Thymus (tissue), 14 donors: ENCODE measurements at places on chromosomes 13 and 19. TPM values are rescaled to one million over a fixed set of nuclear protein-coding genes. Genes with fewer than 3 reads are reported as not detected.
A peak's percentile ranks its signal among the peaks of the same experiment; 100 is the strongest.

RNF113B gene
- polyA plus RNA-seq, result not detected

ZNF177 gene
- polyA plus RNA-seq, result 13.8 TPM

SLC7A9 gene
- 0.98 TPM for polyA plus RNA-seq

GRCh38 chr19:44666852-44667556, 4.3 kb upstream of the CEACAM19 start:
- no peak overlapping the region for H3K27ac ChIP-seq
- peaks cover 16% of the 10 kb centered on the region for H3K4me1 ChIP-seq
- no peak overlapping the region for H3K4me3 ChIP-seq
- H3K27me3 ChIP-seq, result no peaks in the 10 kb centered on the region
- H3K36me3 ChIP-seq, result no peaks in the 10 kb centered on the region

GRCh38 chr13:79871594-79871993, 390.6 kb downstream of the NDFIP2 start:
- no peak for DNase-seq
- H3K27me3 ChIP-seq, result no peaks in the 10 kb centered on the region
- H3K4me3 ChIP-seq, result no peak overlapping the region
- no peaks in the 10 kb centered on the region for H3K36me3 ChIP-seq
- H3K4me1 ChIP-seq, result peaks cover 19% of the 10 kb centered on the region

DNA sequence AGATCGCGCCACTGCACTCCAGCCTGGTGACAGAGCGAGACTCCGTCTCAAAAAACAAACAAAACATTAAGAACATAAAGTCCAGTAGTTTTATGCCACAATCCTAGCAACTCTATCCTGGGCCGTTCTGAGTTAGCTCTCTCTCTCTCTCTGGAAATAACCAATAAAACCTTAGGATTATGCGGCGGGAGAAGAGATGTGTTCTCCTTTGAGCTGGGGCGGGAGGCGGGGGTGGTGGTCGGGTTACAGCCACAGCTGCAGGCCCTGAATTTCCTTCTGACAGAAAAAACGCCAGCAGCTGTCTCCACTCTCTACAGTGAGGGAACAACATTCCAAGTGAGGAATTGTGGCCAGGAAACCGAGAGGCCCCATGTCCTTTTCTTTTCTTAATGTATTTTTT, 9.1 kb upstream of the PNMA8A start:
- H3K4me1 ChIP-seq, result no peaks in the 10 kb centered on the region
- H3K36me3 ChIP-seq, result no peaks in the 10 kb centered on the region
- H3K4me3 ChIP-seq, result no peak overlapping the region
- H3K27ac ChIP-seq, result no peak overlapping the region
- no peak for DNase-seq

NECTIN2 gene
- 19.5 TPM for polyA plus RNA-seq

DNA sequence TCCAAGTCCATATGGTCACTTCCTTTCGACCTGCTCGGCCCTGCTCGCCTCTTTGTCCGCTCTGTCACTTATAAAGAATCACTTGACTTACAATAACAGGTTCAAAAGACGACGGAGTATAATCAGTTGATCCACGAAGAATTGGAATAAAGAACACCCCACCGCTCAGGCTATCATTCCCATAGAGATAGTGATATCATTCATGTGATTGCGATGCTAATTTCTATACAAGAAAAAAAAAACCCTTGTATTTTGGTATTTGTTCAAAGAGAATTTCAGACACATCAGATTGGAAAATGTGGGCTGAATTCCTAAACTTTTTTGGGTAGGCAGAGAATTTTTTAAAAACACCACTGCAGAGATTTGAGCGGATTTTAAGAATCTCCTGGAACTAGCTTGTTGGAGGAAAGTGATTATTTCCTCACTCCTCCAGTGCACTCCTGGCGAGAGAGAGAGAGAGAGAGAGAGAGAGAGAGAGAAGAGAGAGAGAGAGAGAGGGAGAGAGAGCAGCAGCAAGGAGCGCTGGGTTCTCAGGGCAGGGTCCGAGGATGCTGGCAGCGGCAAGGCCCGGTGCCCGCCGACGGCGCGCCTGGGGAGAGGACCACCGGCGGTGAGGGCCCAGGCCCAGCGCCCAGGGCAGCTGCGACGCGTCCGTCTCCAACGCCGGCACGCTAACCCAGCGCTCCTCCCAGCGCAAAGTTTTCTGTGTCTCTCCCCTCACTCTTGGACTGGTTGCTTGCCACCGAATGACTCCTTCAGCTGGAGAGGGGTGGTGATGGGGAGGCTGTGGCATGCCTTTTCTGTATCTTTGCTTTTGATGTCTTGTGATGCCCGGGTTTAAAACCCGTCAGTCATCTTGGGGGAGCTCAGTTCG, 149.0 kb upstream of the ZNF536 start:
- no peaks in the 10 kb centered on the region for H3K36me3 ChIP-seq
- no peak overlapping the region for H3K27ac ChIP-seq
- peaks cover 71% of the 10 kb centered on the region for H3K27me3 ChIP-seq
- no peak for DNase-seq
- no peaks in the 10 kb centered on the region for H3K4me1 ChIP-seq

BST2 gene
- 221 TPM for polyA plus RNA-seq

DNA sequence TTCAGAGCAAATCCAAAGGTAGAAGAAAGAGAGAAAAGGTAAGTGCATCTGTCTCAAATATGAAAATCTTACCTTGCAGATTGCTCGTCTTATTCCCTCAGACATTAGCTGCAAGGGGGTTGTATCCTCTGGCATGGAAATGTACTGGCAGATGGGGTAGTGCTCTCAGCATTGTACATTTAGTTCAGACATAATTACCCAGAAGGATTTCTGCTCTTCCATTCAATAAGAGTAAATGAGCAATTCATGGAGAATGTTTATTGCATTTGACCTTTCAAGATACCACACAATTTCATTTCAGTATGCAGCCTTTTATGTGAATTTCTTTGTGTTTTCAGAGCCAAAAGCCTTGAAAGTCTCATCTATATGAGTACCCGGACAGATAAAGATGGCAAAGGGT, 63.8 kb downstream of the SCEL start:
- no peaks in the 10 kb centered on the region for H3K4me1 ChIP-seq
- no peak overlapping the region for H3K27ac ChIP-seq
- DNase-seq, result no peak

- no peaks in the 10 kb centered on the region for H3K4me1 ChIP-seq
- no peak overlapping the region for H3K27ac ChIP-seq
- no peaks in the 10 kb centered on the region for H3K27me3 ChIP-seq
- no peak for DNase-seq
These were observed 76.6 kb downstream of the TSHZ3 start for GRCh38 chr19:31272583-31273106.

PNMA8B gene
- 4.4 TPM for polyA plus RNA-seq

C1QTNF9B gene
- polyA plus RNA-seq, result 0.34 TPM

GRCh38 chr13:76164290-76164689, 528.2 kb downstream of the LMO7 start:
- no peak for DNase-seq
- no peak overlapping the region for H3K27ac ChIP-seq
- H3K36me3 ChIP-seq, result no peaks in the 10 kb centered on the region

ILF3 gene
- polyA plus RNA-seq, result 185 TPM

DNA sequence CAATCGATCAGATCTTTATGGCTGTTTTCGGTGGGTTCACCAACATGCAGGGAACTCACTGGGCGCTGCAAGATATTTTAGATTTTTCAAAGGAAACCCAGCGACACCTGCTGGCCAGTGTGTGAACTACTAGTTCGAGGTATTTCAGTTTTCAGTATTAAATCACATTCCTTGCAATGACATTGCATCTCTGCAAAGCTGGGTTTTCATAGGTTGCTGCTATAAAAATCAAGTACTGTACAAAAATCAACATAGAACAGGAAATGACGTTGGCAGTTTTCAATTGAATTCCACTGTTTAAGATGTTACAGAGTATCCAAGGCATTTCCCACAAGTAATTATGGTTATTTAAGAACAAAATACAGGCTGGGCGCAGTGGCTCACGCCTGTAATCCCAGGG, 17.6 kb downstream of the LIG1 start:
- H3K36me3 ChIP-seq, result peaks cover 60% of the 10 kb centered on the region
- DNase-seq, result peak; percentile 51
- no peak overlapping the region for H3K4me3 ChIP-seq
- no peaks in the 10 kb centered on the region for H3K4me1 ChIP-seq
- no peaks in the 10 kb centered on the region for H3K27me3 ChIP-seq
- no peak overlapping the region for H3K27ac ChIP-seq

ITGBL1 gene
- 2.7 TPM for polyA plus RNA-seq

BRME1 gene
- polyA plus RNA-seq, result 2.0 TPM

FUZ gene
- 20.9 TPM for polyA plus RNA-seq

GRCh38 chr13:62704875-62705274, 1289.2 kb upstream of the PCDH20 start:
- no peak for DNase-seq
- no peak overlapping the region for H3K27ac ChIP-seq
- no peaks in the 10 kb centered on the region for H3K27me3 ChIP-seq
- no peak overlapping the region for H3K4me3 ChIP-seq
- no peaks in the 10 kb centered on the region for H3K4me1 ChIP-seq

SELENOV gene
- not detected for polyA plus RNA-seq

DNA sequence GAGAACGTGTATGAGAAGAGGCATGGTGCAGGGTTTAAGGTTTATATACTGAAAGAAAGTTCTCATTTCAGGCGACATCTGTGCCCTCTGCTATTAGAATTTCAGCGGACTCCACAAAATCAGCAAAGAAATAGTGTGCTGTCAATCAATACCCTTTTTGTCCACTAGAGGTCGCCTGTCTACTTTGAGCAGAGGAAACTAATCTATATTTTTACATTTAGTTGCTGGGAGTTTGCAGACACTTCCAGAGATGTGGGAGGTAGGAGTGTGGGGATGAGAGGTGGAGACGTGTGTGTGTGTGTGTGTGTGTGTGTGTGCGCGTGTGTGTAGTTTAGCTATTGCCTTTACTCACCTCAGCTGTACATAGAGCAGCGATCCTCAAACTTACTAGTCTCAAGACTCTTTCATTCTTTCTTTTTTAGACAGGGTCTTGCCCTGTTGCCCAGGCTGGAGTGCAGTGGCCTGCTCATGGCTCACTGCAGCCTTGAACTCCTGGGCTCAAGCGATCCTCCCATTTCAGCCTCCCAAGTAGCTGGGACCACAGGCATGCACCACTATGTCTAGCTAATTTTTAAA, 9.7 kb downstream of the INAFM1 start:
- no peaks in the 10 kb centered on the region for H3K4me1 ChIP-seq
- H3K27ac ChIP-seq, result no peak overlapping the region
- no peaks in the 10 kb centered on the region for H3K27me3 ChIP-seq
- no peaks in the 10 kb centered on the region for H3K36me3 ChIP-seq
- peak; percentile 66 for DNase-seq

- H3K4me3 ChIP-seq, result no peak overlapping the region
- no peaks in the 10 kb centered on the region for H3K36me3 ChIP-seq
- DNase-seq, result no peak
- H3K27me3 ChIP-seq, result no peaks in the 10 kb centered on the region
- H3K4me1 ChIP-seq, result no peaks in the 10 kb centered on the region
These were observed 203.9 kb downstream of the COL4A1 start for GRCh38 chr13:110103026-110103425.

EID2B gene
- 10.6 TPM for polyA plus RNA-seq

- no peaks in the 10 kb centered on the region for H3K27me3 ChIP-seq
- no peaks in the 10 kb centered on the region for H3K36me3 ChIP-seq
- peaks cover 37% of the 10 kb centered on the region for H3K4me1 ChIP-seq
- peak overlapping the region; percentile 99 for H3K27ac ChIP-seq
These were observed 16.2 kb upstream of the DOCK9 start for GRCh38 chr13:98994080-98994479.

- peak overlapping the region; percentile 27 for H3K27ac ChIP-seq
- H3K27me3 ChIP-seq, result peaks cover 6% of the 10 kb centered on the region
- no peak for DNase-seq
- no peaks in the 10 kb centered on the region for H3K36me3 ChIP-seq
- H3K4me1 ChIP-seq, result peaks cover 2% of the 10 kb centered on the region
These were observed 18.2 kb upstream of the PTBP1 start for GRCh38 chr19:778910-779653.

CYP4F8 gene
- 18.3 TPM for polyA plus RNA-seq

TUBB4A gene
- 1.1 TPM for polyA plus RNA-seq

DNA sequence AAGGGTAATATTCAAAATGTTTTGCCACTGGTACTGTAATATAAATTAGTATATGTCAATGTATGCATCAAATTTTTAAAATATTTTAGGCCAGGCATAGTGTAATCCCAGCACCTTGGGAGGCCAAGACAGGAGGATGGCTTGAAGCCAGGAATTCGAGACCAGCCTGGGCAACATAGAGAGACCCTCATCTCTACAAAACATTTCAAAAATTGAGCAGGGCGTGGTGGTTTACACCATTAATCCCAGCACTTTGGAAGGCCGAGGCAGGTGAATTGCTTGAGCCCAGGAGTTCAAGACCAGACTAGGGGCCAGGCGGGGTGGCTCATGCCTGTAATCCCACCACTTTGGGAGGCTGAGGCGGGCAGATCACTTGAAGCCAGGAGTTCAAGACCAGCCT, 14.1 kb upstream of the STRN4 start:
- peaks cover 15% of the 10 kb centered on the region for H3K36me3 ChIP-seq
- no peaks in the 10 kb centered on the region for H3K4me1 ChIP-seq
- no peak overlapping the region for H3K4me3 ChIP-seq

C19orf67 gene
- polyA plus RNA-seq, result 0.18 TPM

GRCh38 chr13:28336193-28336657, 158.7 kb downstream of the FLT1 start:
- H3K4me3 ChIP-seq, result no peak overlapping the region
- no peak for DNase-seq

DNA sequence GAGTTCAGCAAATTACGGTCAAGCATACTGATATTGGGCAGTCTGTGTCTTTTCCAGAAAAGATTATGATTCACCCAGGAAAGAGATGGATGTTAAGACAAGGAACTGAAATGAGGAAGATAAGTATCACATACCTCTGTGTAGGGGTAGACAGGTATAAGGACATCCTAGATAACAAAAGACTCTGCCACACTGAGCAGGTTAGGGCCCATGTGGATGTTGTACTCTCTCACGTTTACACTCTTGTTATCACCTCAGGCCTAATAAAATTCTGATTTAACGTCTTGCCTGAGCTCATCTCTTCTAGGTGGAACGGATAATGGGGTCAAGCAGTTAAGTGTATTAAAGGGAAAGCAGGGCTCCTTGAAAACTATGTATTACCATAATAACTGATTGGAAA, 2480.8 kb downstream of the PCDH9 start:
- H3K27me3 ChIP-seq, result no peaks in the 10 kb centered on the region
- no peaks in the 10 kb centered on the region for H3K4me1 ChIP-seq
- H3K36me3 ChIP-seq, result no peaks in the 10 kb centered on the region
- H3K27ac ChIP-seq, result no peak overlapping the region
- DNase-seq, result no peak
- H3K4me3 ChIP-seq, result no peak overlapping the region

DNA sequence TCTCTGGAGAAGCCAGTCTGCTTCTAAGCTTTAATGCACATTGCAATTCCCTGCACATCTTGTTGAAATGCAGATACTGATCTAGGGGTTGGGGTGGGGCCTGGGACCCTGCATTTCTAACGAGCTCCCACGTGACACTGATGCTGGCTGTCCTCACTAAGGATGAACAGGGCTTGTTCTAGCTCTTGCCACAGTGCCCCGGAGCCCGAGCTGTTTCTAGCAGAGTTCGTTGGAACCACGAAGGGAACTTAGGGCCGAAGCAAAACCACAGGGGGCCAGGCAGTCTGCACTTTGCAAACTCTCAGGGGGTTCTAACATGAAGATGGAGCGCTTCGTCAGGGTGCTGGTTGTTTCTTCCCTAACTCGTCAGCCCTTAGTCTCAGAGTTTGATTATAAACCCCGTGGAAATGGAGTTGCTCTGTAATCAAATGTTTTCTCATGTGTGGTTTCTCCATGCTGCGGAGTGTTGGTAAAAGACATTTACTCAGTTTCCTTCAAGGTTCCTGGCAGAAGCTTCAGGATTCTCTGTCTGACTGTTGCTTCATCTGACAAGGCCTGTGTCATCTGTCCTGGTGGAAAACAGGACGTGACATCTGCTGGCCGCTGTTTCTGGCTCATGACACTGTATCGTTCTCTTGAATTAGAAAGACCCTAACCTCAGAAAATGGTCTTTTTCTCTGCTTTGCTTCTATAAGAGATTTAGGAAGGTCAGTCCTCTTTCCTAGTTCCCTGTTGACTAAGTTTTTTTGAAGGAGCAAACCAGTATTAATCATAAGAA, 221.5 kb downstream of the TEX29 start:
- H3K4me3 ChIP-seq, result no peak overlapping the region
- no peaks in the 10 kb centered on the region for H3K4me1 ChIP-seq
- H3K27me3 ChIP-seq, result no peaks in the 10 kb centered on the region
- no peak for DNase-seq
